ENCODE measurements at places on chromosomes 4 and X.

DNA sequence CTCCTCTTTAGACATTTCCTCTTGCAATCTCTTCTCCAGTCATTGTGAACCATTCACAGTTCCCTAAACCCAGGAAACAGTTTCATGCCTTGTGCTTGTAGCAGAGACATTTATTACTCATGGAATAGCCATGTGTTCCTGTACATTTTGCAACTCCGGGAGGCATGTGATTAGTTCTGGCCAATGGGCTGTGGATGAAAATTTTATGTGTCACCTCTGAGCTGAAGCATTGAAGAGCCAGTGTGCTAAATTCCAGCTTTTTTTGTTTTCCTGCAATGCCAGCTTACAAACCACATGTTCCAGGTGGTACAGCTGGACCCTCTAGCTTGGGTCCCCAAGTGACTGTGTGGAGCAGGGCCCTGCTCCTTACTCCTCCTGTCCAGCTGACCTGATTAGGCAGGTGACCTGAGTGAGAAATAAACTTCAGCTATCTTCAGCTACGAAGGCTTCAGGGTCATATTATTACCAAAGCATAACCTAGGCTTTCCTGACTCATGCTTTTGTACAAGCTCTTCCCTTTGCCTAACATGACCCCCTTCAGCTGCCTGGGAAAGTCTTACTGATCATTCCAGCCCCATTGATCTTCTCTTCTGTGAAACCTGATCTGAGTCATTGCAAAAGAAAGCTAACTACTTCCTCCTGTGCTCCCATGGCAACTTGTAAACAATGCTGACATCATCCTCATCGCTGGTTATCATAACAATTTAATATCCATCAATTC lies 200.4 kb downstream of the PTTG2 start:
- peak; percentile 95 for DNase-seq

DNA sequence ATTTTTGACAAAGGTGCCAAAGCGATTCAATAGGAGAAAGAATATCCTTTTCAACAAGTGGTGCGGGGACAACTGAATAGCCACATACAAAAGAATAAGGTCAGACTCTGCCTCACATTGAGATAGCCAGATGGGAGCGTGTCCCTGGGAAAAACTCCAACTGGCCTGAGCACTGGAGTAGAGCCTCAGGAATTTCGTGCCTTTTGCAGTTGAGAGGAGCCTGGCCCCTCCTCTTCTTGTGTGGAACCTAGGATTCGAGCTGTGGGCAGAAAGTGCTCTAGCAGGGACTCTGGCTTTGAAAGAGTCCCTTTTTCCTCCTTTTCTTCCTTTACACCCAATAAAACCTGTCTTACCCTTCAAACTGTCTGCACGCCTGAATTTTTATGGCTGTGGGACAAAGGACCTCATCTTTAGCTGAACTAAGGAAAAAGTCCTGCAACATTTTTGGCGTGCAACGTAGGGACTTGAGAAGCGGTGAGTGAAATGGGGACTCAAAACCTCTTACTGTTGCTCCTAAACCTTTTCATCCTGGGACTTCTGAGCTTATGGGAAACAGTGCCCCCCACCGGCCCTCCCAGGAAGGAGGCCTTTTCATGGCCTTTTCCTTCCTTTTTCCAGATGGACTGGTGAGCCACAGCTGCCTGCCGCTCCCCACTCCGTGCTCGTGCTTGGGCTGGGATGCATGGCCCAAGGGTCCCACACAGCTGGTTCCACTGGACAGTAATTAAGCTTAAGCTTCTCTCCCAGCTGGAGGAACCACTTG lies 68.6 kb downstream of the BMP15 start:
- DNase-seq = no peak

DNA sequence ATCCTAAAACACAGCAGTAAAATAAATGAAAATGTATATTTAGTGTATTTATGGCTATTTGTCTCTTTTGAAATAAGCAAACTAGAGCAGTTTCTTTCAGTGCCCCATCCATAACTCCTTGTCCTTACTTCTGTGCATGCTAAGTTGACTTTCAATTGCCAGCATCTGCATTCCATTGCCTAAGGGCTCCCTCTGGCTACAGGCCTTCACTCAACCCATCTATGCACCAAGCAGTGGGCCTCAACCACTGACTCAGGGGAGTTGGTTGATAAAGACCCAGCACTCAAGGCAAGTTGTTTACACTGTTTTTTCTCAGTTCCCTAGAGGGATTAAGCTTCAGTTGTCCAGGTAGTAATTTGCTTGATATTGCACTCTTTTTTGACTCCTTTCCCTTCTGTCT lies 265.7 kb downstream of the IQCM start:
- no peak for DNase-seq

GRCh38 chrX:101429934-101430333 lies 21.9 kb downstream of the HNRNPH2 start:
- DNase-seq = no peak

GRCh38 chrX:1481636-1482529 lies 29.2 kb upstream of the ASMTL start:
- DNase-seq = no peak

DNA sequence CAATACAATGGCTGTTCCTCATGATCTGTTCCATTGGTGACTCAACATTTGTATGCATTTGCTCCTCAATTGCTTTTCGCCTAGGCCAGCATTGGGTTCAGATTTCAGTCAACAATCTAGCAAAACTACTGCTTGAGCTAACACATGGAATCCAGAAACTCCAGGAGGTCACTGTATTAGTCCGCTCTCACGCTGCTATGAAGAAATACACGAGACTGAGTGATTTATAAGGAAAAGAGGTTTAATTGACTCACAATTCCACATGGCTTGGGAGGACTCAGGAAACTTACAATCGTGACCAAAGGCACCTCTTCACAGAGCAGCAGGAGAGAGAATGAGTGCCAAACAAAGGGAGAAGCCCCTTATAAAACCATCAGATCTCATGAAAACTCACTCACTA lies 67.1 kb downstream of the RXFP1 start:
- DNase-seq = no peak

DNA sequence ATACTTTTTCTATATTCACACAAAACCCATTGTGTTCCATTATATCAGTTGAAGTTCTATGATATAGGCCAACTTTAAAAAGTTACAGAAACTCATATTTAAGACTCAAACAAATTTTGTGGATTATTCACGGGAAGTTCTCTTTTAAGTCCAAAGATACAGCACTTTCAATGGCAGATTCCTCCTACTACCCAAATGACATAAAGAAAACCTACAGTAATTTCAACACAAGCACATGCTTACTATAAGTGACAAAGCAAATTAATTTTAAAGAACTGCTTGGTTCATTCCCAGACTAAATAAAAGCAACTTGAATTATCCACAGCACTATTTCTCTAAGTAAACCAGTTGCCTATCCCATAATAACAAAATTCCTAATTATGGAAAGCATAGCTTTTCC lies 4.1 kb downstream of the PPA2 start:
- no peak for DNase-seq

DNA sequence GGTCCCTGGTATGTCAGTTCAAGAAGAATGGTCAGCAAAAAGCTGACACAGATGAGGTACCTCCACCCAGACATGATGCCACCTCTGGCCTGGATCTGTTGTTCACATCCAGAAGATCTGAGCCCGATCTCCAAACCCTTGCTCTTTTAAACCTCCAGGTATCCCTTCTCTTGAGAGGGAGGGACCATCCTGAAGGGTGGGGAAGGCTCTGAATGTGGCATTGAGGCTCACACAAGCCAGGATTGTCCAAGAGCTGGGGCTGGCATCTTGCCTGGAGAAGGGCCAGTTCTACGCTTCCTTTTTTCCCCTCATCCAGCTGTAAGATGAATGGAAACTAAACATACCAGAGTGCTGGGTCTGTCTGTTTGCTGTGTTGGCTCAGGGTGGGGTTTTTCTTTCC lies at the start of gene ITIH6:
TSS of gene ITIH6 (minus strand) at position 119 of the 400 bp plus-strand sequence. CDS start at position 74, 45 bp downstream.
- no peak for DNase-seq

- DNase-seq = no peak
Observed at GRCh38 chr4:157819693-157820464, 352.9 kb downstream of the GASK1B start.

- DNase-seq = peak; percentile 24
Observed at GRCh38 chr4:101284546-101284945, 62.8 kb downstream of the PPP3CA start.

- no peak for DNase-seq
Observed at GRCh38 chr4:111748157-111748556, 397.1 kb upstream of the FAM241A start.

DNA sequence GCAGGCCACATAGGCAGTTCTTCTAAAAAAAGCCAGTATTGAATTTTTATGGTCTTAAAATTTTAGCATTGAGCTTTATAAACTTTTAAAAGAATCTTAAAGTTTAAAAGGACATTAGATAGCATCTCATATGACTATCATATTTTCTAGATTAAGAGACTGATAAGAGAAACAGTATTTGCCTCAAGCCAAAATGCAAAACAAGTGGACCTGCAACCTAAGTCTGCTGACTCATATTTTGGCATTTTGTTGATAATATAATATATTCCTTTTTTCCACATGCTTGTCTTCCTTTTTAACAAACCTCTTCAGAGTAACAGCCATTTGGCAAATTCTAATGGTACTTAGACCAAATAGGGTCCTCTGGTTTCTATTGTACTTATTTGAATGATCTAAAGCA lies 328.5 kb upstream of the GALNTL6 start:
- no peak for DNase-seq

GRCh38 chrX:9378980-9379696 lies 85.7 kb upstream of the TBL1X start:
- no peak for DNase-seq

DNA sequence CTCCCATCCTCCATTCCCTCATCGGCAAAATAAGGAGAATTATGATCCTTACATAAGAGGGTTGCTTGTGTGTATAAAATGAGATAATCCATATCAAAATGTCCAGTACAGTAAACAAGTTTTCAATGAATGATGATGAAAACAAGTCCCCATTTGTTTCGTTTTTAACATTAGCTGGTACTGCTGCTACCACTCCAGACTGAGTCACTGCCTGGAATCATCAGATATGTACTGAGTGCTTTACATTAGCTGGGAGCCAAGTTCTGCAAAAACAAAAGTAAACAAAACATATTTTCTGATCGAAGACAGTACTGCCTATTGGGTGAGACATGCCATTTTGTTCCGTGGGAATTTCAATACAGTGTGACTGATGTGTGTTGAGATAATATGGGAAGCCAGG lies 123.2 kb upstream of the IGFBP7 start:
- DNase-seq = no peak

DNA sequence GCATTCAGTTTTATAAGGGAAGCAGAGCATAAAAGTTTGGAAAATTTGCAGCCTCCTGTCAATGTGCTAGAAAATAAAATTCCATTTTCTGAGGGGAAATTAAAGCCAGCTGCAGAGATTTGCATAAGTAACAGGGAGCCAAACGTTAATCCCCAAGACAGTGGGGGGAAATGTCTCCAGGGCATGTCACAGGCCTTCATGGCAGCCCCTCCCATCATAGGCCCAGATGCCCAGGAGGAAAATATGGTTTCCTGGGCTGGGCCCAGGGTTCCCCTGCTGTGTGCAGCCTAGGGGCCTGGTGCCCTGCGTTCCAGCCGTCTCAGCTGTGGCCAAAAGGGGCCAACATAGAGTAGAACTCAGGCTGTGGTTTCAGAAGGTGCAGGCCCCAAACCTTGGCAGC lies 9.3 kb downstream of the RNF4 start:
- DNase-seq = no peak

Data from NCI-H2029 (cell line).